ENCODE measurements at places on chromosomes 3 and 15. TPM values are rescaled to one million over a fixed set of nuclear protein-coding genes. Genes with fewer than 3 reads are reported as not detected.

DNA sequence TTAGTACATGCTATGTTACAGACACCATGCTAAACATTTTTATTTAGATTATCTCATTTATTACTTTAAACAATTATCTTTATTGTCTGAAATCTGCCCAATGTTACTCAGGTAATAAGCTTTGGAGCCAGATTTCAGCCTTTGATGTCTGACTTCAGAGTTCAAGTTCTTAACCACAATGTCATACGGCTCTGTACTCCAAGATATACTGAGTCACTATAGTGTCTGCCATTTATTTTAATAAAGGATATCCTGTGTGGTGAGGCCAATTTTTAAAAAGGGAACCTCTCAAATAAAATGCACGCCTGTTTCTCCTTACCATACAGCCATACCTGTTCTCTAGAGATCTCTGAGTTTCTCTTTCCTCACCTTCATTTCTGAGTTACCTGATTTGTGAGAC is 193.1 kb downstream of the EPHA3 start:
- no peaks in the 10 kb centered on the region for H3K27me3 ChIP-seq
- H3K4me3 ChIP-seq: no peak overlapping the region

- H3K4me1 ChIP-seq: no peaks in the 10 kb centered on the region
- no peak for DNase-seq
- H3K36me3 ChIP-seq: no peaks in the 10 kb centered on the region
- no peak overlapping the region for H3K27ac ChIP-seq
- H3K4me3 ChIP-seq: no peak overlapping the region
Observed at GRCh38 chr3:112338021-112338726, 5.2 kb downstream of the CD200 start.

DNA sequence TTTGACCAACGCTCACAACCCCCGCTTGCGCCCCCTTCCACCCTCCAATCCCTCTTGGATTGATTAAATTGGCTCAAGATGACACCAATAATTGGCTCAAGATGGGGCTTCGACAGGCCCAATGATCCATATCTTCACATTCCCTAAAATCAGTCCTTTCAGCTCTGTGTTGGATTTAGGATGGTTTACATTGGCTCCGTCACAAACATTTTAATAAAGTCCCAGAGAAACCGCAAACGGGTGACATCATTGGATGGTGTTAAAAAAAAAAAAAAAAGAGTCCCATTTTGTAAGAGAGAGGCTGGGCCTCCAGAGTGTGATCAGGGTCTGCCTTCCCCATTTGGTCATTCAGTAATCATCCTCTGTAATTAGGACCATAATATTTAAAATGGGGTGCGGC is 113.4 kb upstream of the MRPS22 start:
- no peak for DNase-seq
- H3K36me3 ChIP-seq: no peaks in the 10 kb centered on the region
- no peak overlapping the region for H3K4me3 ChIP-seq
- H3K4me1 ChIP-seq: no peaks in the 10 kb centered on the region

GRCh38 chr3:37745921-37746320 is 115.8 kb upstream of the CTDSPL start:
- no peaks in the 10 kb centered on the region for H3K27me3 ChIP-seq
- H3K27ac ChIP-seq: no peak overlapping the region
- no peaks in the 10 kb centered on the region for H3K36me3 ChIP-seq
- H3K4me3 ChIP-seq: no peak overlapping the region
- no peak for DNase-seq
- no peaks in the 10 kb centered on the region for H3K4me1 ChIP-seq

DNA sequence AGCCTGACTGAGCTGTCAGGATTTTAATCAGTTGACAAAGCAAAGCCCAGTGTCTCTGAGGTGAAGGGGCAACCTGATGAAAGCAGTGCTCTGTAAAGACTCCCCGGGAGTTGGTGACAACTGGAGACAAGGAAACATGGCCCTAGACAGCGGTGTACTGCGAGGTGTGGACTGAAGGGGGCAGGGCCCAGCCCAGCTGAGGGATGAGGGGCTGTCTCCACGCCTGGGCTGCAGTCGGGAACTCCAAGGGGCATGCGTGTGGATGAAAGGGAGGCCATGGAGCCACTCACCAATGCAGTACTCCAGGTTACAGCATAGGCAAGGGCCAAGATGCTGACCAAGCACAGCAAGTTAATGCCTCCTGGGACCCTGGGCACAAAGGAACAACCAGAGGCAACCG is 45.1 kb downstream of the SCAP start:
- no peaks in the 10 kb centered on the region for H3K27me3 ChIP-seq
- DNase-seq: no peak
- no peak overlapping the region for H3K4me3 ChIP-seq
- peaks cover 9% of the 10 kb centered on the region for H3K36me3 ChIP-seq

GRCh38 chr15:91535856-91536500 is 317.5 kb upstream of the SLCO3A1 start:
- H3K4me3 ChIP-seq: no peak overlapping the region
- H3K27me3 ChIP-seq: no peaks in the 10 kb centered on the region
- H3K27ac ChIP-seq: peak overlapping the region; percentile 83
- H3K36me3 ChIP-seq: no peaks in the 10 kb centered on the region

Gene KNG1
- total RNA-seq: 6.7 TPM

- DNase-seq: no peak
- no peaks in the 10 kb centered on the region for H3K36me3 ChIP-seq
- no peaks in the 10 kb centered on the region for H3K4me1 ChIP-seq
- H3K27ac ChIP-seq: no peak overlapping the region
Observed at GRCh38 chr15:48086576-48086975, 34.2 kb upstream of the SLC24A5 start.

DNA sequence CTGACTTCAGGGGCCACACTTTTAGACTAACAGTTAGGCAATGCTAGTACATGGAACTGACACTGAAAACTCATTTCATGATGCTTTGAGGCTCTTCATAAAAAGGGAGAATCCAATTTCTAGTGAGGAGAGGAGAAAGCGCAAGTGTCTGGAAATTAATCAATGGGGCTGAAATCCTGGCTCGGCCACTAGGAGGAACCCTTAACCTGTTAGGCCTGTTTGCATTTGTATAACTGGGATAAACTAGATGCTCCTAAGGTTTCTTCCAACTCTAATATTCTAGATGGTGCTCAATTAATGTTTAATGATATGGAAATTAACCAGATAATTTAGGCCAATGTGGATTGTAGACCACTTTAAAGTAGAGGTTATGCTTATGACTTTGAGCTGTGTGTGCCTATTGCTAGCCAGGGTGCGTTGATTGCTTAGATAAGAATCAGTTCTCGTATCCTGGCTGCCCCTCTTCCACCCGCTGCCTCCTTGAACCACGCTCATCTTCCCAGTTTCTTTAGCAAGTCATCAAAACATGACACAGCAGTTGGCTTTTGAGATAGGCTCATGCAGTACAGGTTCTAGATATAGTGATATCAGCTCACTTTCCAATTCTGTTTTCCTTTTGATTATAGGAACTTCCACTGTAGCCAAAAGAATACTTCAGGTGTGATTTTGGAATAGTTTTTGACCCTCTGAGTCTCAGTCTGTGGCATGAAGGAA is 16.8 kb upstream of the CRBN start:
- peak; percentile 47 for DNase-seq
- H3K27ac ChIP-seq: no peak overlapping the region

Gene WDR93
- 0.16 TPM for total RNA-seq

- H3K27ac ChIP-seq: no peak overlapping the region
- no peaks in the 10 kb centered on the region for H3K4me1 ChIP-seq
- no peak for DNase-seq
- no peaks in the 10 kb centered on the region for H3K36me3 ChIP-seq
Observed at GRCh38 chr3:11118181-11118682, 36.1 kb upstream of the HRH1 start.

Gene GNB4
- 5.1 TPM for total RNA-seq

GRCh38 chr3:157491136-157491535 is 12.1 kb downstream of the VEPH1 start:
- DNase-seq: no peak
- H3K4me1 ChIP-seq: peaks cover 5% of the 10 kb centered on the region
- H3K36me3 ChIP-seq: no peaks in the 10 kb centered on the region
- no peaks in the 10 kb centered on the region for H3K27me3 ChIP-seq

Gene LRRC2
- 0.21 TPM for total RNA-seq

- H3K36me3 ChIP-seq: no peaks in the 10 kb centered on the region
- no peaks in the 10 kb centered on the region for H3K27me3 ChIP-seq
- no peaks in the 10 kb centered on the region for H3K4me1 ChIP-seq
- DNase-seq: no peak
- H3K27ac ChIP-seq: no peak overlapping the region
Observed at GRCh38 chr3:176609361-176609760, 587.9 kb downstream of the TBL1XR1 start.

GRCh38 chr3:161598639-161599038 is 102.0 kb downstream of the OTOL1 start:
- no peak for DNase-seq
- H3K27me3 ChIP-seq: no peaks in the 10 kb centered on the region
- H3K36me3 ChIP-seq: no peaks in the 10 kb centered on the region

- no peak overlapping the region for H3K4me3 ChIP-seq
- peak; percentile 28 for DNase-seq
- no peak overlapping the region for H3K27ac ChIP-seq
- no peaks in the 10 kb centered on the region for H3K36me3 ChIP-seq
- peaks cover 4% of the 10 kb centered on the region for H3K4me1 ChIP-seq
Observed at GRCh38 chr3:148957586-148957985, 33.8 kb upstream of the GYG1 start.

Gene BTLA
- not detected for total RNA-seq

DNA sequence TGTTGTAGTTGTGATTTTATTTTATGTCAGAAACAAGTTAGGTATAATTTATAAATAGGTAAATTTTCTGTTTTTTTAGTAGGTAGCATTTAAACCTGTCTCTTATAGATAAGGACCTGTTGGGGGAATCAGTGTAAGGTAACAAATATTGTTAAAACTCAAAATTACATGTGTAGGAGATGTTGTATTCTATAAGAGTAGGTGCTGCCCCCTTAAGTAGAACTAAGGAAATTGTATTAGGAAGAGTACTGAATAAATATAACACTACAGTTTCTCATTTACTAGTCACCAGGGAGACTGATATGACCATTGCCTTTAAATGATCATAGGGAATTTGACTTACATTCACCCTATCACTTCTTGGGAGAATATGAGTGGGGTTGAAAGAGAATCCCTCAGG is 31.2 kb downstream of the SLC25A36 start:
- no peak for DNase-seq
- no peaks in the 10 kb centered on the region for H3K4me1 ChIP-seq
- H3K27ac ChIP-seq: no peak overlapping the region
- H3K36me3 ChIP-seq: no peaks in the 10 kb centered on the region
- H3K4me3 ChIP-seq: no peak overlapping the region

GRCh38 chr3:101096444-101096843 is 103.2 kb upstream of the ABI3BP start:
- no peak for DNase-seq
- no peak overlapping the region for H3K4me3 ChIP-seq
- no peaks in the 10 kb centered on the region for H3K36me3 ChIP-seq

GRCh38 chr3:36840453-36840921 is 76.1 kb upstream of the DCLK3 start:
- DNase-seq: no peak
- no peak overlapping the region for H3K27ac ChIP-seq
- H3K27me3 ChIP-seq: no peaks in the 10 kb centered on the region
- H3K4me1 ChIP-seq: no peaks in the 10 kb centered on the region

Gene FETUB
- 0.30 TPM for total RNA-seq
